ENCODE measurements at places on chromosomes 6 and 20. TPM values are rescaled to one million over a fixed set of nuclear protein-coding genes. Genes with fewer than 3 reads are reported as not detected.

DNA sequence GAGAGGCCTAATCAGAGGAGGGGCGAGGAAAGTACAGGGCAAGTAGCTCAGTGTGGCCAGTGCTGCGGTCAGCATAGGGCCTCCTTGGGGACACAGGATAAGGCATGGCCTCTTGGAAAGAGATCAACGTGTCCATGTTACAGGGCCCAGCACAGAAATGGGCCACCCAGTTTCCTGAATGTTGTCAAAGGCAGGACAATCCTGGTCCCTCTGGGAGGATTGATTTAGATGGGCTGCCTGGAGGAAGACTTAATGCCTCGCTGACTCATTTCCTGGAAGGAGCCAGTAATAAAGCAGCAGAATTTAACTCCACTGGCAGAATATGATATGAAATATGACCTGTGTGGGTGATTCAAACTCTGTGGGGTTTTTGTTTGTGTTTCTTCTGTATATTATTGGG is 16.6 kb downstream of the DDO start:
- DNase-seq, result no peak

GRCh38 chr6:106250953-106251352 is 74.6 kb downstream of the ATG5 start:
- no peak for DNase-seq

DNA sequence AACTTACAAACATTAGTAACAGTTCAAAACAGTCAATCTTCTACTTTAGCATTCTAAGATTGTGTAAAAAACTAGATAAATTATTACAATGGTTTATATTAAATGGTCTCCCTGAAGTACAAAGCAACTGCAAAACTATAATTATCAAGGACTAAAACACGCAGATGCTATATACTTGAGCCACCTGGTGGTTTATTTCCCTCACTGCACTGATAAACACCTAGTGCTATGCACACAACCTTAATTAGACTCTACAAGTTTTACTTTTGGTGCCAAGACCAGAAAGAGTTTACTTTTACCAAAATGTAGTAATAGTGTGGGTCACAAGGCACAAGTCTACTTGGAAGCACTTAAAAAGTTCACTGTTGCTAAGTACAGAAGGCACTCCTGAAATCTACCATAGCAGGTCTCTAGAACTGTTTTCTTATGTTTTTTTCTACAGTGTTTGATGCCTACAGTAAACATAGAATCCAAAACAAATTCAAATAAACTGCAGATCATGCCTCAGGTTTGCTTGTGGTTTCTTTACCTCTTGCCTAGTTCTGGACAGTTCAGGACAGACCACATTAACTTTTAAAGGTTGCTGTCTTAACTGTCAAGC is 49.2 kb downstream of the GMDS start:
- DNase-seq, result no peak

GRCh38 chr20:47456952-47457724 is 44.5 kb upstream of the NCOA3 start:
- no peak for DNase-seq

DNA sequence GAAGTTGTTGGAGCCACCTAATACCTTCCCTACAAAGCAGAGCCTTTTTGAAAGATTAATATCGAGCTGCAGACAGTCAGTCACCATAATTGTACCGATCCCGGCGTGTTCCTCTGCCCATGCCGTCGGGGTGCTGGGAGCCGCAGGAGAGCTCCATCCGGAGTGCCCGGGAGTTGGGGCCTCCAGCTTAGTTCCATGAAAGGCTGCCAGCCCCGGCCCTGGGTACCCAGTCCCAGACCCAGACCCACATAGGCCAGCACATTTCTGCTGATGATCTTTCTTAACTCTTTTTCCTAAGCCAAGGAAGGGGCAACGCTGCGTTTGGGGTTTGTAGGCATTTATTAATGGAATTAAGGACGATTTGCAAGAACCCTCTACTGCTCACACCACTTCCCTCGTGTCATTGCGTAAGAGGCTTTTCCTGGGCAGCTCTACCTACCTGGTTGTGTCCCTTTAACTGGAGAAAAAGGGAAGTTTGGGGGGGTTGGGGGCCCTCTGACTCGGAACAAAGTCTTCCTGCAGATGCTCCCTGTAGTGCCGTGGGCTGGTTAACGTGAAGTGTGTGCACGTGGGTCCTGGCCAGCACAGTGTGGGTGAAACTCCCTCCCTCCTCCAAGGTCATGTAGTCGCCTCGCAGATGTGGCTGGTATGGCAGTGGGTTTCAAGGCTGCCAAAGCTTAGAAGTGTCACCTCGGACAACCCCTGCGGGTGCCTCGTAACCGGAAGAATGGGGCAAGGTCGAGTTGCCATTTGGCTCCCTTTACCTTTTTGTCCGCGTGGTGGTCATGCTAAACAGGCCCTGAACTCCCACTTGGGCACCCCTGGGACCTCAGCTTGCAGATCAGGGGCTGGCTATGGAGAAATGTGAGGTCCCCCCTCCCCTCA is 54.3 kb upstream of the APCDD1L start:
- DNase-seq, result no peak

- DNase-seq, result no peak
These were observed 105.8 kb upstream of the NOX3 start for GRCh38 chr6:155561257-155561965.

DNA sequence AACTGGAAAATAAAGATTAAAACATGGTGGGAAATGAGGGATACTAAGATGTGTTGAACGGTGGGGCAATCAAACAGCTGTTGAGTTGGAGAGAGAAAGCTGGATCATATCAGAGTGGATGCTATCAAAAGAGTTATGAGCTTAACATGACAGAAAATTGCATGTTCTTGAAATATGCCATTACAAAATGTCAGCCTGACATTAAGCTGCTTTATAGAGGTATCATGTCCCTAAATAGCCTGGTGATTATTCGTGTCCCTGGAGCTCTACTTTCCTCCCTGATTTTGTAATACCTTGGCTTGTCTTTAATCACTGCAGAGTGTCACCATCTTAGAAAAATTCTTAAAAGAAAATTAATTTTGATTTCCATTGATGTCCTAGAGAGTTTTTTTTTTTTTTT is 223.1 kb downstream of the PHF3 start:
- DNase-seq, result no peak

GRCh38 chr6:36263390-36264000 is 6.4 kb upstream of the PNPLA1 start:
- DNase-seq, result no peak

DNA sequence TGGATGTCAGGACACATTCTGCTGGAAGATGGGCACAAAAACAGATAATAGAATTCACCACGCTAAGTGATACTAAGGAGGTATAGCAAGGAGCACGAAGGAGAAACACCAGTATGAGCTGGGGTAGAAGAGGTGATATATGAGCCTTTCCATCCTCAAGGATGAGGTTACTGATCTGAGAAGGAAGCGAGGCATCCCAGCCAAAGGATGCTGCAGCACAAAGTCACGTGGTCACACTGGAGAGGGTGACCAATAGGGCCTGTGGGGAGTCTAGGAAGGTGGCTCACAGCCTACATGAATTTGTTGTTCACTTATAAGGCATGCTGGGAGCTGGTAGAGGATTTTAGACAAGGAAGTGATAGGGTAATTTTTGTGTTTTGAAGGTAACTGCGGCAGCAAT is 1.4 kb downstream of the GINS1 start:
- no peak for DNase-seq

DNA sequence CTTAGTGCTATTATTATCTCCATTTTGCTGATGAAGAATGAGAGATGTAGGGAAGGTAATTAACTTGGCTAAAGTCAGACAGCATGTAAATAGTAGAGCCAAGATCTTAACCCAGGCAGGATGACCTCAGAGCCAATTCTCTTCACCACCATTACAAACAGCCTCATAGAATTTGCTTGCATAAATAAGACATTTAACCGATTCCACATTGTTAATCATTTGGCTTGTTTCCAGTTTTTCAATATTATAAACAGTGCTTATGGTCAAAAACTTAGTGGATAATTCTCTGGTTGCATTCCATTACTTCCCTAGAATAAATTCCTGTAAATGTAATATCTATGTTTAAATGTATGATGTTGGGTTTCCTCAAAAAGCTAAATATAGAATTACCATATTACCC is 19.1 kb upstream of the PRDM1 start:
- DNase-seq, result no peak

- no peak for DNase-seq
These were observed 9.0 kb downstream of the OR2B6 start for GRCh38 chr6:27966044-27966443.

- DNase-seq, result no peak
These were observed 77.9 kb downstream of the MYB start for GRCh38 chr6:135258970-135259369.

DNA sequence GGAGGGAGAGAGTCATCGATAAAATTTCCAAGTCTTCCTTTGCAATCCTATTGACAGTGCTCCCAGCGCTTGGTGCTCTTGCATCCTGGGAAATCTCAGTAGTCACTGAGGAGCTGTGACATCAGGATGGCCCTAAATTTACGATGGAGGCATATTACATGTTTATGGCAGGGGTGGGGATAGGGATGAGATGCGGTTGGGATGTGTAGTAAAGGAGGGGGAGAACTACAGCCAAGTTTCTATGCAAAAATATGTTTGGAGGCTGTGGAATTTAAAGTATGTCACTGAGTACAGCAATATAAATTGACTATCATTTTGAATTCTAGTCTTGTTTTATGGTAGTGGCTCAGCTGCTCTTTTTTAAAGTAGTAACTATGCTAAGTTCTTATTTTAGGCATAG is 544.9 kb downstream of the PKHD1 start:
- DNase-seq, result no peak

DNA sequence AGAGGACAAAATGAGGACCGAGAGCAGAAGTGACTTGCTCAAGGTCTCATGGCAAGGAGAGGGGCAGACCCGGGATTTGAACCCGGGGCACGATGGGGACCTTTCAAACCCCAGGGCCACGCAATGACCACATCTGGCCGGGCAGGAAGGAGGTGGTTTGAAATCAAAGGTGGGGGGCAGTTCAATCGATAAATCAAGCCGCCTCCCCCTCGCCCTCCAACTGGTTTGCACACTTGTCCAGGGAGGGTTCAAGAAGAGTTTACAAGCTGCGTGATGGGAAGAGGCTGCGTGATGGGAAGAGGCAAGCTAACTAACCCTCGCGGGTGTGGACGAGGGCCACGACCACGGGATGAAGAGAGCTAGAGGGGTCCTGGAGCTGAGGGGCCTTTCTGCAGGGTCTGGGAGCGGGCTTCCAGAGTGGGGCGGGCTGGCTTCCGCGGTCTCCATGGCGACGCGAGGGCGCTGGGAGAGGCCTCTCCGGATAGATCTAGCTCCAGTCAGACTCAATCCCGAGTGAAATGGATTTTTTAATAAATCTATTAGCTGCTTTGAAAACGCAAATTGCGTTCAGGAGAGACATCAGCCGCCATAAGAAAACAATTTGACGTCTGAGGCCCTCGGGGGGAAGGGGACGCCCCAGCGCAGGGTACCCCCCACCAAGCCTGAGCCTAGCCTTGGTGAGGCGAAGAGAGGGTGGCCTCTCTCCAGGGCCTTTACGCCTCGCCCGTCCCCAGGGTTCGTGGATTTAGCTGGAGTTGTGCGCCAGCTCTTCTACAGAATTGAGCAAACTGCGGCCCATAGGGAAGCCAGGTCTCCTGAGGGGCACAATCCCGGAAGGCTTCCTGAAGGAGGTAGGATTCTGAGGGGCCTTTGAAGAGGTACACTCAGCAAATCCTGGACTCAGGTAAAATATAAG is 143.9 kb downstream of the GRM4 start:
- DNase-seq, result no peak

- DNase-seq, result no peak
These were observed 75.5 kb downstream of the HMGN3 start for GRCh38 chr6:79158856-79159516.

DNA sequence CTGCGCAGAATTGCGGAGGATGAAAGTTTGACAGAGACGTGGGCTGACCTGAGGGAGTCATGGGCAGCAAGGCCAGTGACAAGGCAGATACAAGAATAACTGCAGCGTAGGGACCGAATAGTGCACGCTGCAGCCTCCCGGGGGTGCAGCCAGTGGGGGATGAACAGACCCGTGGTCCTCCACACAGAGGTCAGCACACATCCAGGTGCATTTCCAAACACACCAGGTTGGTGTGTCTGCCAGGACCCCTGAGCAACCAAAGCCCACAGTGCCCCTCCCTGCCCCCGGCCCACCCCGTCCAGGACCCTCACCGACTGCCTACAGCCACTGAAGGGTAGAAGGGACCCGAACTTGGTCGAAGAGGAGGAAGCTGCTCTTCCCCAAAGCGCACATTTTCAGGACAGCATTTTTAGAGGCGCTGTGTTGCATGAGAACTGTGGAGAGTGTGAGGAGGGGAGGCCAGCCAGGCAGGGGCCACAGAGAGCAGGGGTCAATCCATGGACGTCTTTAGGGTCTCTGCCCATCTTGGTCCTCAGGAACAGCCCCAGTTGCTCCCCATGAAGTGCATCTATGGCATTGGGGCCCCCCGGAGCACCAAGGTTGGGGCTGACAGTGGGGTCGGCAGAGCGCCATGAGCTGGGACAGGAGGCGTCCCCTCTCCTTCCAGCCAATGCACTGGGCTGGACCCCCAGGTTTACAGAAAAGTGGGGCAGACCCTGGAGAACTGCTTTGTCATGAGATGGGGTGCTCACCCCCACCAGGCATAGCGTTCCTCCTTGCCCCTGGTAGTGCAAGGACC is 157.8 kb upstream of the AFDN start:
- no peak for DNase-seq

DNA sequence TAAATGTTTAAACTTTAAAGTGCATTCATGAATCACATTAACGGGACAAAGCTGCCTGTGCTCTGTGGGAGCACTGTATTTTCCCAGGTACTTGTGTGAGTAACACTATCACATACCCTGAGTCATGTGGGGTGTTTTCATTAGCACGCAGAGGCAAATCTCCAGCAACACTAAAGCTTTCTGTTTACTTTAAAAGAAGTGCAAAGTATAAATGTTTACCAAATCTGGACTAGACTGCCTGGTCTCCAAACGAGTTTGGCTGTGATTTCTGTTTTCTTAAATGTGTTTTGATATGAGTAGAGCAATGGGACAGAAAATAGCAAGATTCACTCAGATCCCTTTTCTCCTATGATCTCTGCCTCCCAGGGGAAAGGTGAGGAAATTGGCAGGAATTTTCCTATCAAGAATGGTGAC is 28.8 kb upstream of the RIPPLY2 start:
- no peak for DNase-seq

DNA sequence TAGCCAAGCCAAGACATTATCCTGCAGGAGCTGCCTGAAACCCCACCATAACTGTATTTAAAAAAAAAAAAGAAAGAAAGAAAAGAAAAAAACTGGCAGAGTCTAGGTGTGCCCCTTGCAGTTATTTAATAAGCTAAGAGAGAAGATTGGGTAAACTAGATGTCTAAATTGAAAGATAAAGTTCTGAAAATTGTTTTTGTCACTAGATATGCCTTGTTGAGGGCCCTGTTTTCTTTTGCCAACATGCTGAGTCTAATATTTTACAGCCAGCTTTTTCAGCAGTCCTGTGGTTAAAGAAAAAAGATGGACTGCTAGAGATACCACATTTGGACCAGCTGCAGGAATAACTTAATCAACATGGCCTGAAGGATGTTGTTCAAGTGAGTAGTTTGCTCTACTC is 116.3 kb upstream of the TCF21 start:
- no peak for DNase-seq

Gene GGTLC1
- total RNA-seq, result not detected

Gene LAMA2
- 27.3 TPM for total RNA-seq

Gene ATP6V1G2
- 1.4 TPM for total RNA-seq

Gene CUL9
- total RNA-seq, result 130 TPM

Gene MUC22
- not detected for total RNA-seq

Gene FAM217A
- total RNA-seq, result not detected

Gene PLA2G7
- 2.8 TPM for total RNA-seq

All from suprapubic skin (tissue), 4 donors.